Daoy (cell line): ENCODE measurements at places on chromosomes 2 and 18. TPM values are rescaled to one million over a fixed set of nuclear protein-coding genes. Genes with fewer than 3 reads are reported as not detected.

The DIPK1C gene
- total RNA-seq: not detected in 2 replicates

The RESP18 gene
- not detected in 2 replicates for total RNA-seq

DNA sequence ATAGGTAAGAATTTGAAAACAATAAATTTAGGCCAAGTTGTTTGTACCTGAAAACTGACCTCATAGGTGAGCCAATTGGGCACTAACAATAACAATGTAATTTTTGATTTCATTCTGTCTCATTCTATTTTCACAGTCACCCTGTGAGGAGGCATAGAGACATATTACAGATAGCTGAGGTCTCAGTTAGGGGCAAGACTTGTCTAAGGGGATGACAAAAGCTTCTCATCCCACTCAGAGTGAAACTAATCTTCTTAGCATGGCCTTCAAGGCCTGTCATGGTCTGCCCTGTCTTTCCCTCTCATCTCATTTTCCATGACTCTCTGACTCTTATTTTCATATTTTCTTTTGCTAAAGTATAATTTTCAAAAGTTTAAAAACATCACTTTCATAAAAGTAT lies 562.0 kb upstream of the TNP1 start:
- no peak for DNase-seq

DNA sequence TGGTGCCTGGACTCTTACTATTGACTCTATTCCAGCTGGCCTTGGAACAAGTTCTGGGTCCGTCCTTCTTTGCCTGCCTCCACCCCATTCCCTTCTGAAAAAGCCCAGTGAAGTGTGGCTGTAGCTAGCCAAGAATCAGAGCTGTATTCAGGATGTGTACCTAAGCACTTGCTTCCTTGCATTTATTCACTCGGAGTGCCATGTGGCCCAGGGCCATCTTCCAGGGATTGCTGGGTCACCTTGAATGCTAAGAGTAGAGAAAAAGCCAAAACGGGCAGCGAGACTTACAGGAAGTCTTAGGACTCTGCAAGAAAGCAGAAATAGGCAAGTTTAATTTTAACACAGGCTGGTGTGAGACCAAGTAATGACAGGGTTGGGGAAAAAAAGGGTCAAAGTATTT lies 4.1 kb downstream of the ITGA6 start:
- DNase-seq: no peak

- no peak for DNase-seq
Observed at GRCh38 chr2:210203147-210203546, 22.1 kb downstream of the ACADL start.

DNA sequence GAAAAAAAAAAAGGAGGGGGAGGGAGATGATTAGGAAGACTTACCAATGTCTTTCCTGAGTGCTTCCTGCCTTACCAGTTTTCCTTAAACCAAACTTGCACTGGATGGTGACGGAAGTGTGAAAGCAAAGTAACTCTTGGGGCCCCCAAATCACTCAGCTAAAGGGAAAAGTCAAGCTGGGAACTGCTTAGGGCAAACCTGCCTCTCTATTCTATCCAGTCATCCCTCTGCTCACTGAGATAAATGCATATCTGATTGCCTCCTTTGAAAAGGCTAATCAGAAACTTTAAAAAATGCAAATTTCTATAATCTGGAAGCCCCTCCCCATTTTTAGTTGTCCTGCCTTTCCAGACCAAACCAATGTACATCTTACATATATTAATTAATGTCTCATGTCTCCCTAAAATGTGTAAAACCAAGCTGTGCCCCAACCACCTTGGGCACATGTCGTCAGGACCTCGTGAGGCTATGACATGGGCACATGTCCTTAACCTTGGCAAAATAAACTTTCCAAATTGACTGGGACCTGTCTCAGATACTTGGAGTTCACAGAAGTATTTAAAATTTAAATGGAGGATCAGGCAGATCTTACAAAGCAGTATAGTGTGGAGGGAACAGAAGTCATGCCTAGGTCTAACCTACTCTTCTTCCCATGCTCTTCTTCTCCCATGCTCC lies 7.2 kb upstream of the CYBRD1 start:
- DNase-seq: no peak

GRCh38 chr18:22928339-22928738 lies 4.8 kb upstream of the RBBP8 start:
- no peak for DNase-seq

GRCh38 chr2:238139196-238140039 lies 950 bp downstream of the KLHL30 start:
- DNase-seq: no peak
